ENCODE measurements at places on chromosomes 5 and 9. TPM values are rescaled to one million over a fixed set of nuclear protein-coding genes. Genes with fewer than 3 reads are reported as not detected.

DNA sequence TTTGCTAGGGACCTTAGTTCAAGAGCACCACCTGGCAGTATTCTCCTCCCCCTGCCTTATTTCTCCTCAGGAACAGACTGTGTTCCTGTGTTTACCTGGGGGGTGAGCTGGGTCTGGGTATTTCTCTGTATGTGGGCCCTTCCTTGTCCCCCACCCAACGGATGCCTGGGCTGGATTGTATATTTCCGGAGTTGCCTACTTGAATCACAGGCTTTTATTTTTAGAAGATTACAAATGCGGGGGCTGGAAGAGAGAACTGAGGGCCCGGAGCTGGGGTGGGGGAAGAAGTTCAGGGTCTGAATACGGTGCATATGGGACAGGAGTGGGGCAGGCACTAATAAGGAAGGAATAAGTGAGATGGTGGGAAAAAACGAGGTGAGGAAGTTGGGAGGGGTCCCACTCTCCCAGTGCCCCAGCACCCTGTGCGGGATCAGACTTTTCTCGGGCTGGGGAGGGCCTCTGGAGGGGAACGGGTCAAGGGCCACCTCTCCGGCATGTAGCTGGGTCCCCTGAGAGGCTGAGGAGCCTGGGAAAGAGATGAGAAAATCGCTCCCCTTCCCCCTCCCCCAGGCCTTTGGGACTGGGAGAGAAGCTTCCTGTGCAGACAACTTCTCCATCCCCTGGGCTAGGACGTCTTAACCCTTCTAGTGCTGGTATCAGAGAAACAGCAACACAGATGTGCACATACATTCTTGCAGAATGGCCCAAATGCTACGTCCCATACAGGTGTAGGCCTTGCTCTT, 42.1 kb downstream of the PCDH1 start:
- peaks cover 21% of the 10 kb centered on the region for H3K4me1 ChIP-seq
- no peaks in the 10 kb centered on the region for H3K36me3 ChIP-seq
- no peaks in the 10 kb centered on the region for H3K27me3 ChIP-seq

GRCh38 chr9:127170652-127171051, 48.2 kb upstream of the ANGPTL2 start:
- no peaks in the 10 kb centered on the region for H3K27me3 ChIP-seq
- H3K36me3 ChIP-seq: no peaks in the 10 kb centered on the region
- no peaks in the 10 kb centered on the region for H3K4me1 ChIP-seq
- no peak overlapping the region for H3K4me3 ChIP-seq
- no peak overlapping the region for H3K27ac ChIP-seq

The CSNK1A1 gene
- total RNA-seq: 262 TPM

The INSL4 gene
- total RNA-seq: not detected

The LECT2 gene
- not detected for total RNA-seq

The MEIKIN gene
- total RNA-seq: not detected

GRCh38 chr5:138665261-138665660, 88.0 kb upstream of the CTNNA1 start:
- no peak overlapping the region for H3K27ac ChIP-seq
- no peak overlapping the region for H3K4me3 ChIP-seq

DNA sequence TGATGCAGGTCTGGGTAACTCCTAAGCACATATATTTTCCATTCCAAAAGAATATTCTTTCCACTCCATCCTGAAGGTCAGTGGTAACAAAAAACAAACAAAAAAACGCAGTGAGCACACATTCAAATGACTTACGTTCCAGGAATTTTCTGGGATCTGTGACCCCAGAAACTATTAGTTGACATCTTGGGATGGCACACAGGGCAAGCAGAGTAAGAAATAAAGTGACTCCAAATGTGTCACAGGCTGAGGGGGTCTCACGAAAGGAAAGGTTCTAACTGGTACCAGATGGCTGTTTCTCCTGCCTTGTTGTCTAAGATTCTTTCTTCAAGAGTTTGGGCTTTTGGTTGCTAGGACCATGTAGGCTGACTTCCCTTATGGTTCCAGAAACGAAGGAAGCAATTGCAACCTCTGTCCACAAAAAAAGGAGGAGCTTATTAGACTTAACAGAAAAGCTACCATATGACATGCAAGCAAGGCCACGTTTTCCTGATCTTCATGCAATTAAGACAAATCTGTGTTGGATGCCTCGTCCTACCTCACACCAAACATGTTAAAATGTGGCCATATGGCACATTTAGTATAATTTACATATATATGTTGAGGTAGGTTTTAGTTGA, 32.7 kb downstream of the PTGS1 start:
- no peak for DNase-seq
- H3K27me3 ChIP-seq: no peaks in the 10 kb centered on the region
- H3K36me3 ChIP-seq: no peaks in the 10 kb centered on the region
- H3K4me1 ChIP-seq: no peaks in the 10 kb centered on the region
- no peak overlapping the region for H3K4me3 ChIP-seq

The TRIO gene
- total RNA-seq: 219 TPM

The ARID3C gene
- not detected for total RNA-seq

The C5orf58 gene
- not detected for total RNA-seq

DNA sequence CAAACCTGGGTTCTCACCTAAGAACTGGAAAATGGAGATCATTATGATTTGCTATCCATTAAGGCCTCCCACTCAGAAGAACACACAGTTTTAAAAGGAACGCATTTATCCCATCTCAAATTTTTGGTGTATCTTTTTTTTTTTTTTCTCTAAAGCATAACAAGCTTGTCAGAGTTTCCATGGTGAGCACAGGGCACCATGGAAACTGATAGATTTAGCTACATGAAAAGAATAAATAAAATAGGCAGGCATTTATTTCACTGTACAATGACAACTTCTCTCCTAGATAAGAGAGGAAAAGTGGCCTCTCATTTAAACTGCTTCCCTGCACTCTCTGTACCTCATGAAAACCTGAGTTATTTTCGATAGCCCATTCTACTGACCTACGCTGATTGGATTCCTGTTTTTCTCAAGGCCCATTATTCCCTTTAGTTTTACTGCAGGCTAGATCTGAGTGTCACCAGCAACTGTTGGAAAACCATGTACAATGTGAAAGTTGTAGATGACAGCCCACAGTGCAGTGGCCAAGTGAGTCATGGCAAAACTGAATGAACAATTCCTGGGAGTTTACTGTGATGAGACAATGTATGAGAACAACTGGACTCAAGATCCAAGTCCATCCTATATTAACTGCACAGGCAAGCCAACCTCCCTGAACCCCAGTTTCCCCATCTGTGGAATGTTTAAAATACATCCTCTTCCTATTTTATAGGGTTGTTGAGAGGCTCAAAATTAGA, 4.3 kb upstream of the GDA start:
- H3K27me3 ChIP-seq: no peaks in the 10 kb centered on the region
- H3K4me1 ChIP-seq: peaks cover 6% of the 10 kb centered on the region
- H3K36me3 ChIP-seq: no peaks in the 10 kb centered on the region

The CAMK4 gene
- 6.6 TPM for total RNA-seq

- no peaks in the 10 kb centered on the region for H3K36me3 ChIP-seq
- H3K4me1 ChIP-seq: peaks cover 6% of the 10 kb centered on the region
- no peak overlapping the region for H3K27ac ChIP-seq
- H3K4me3 ChIP-seq: no peak overlapping the region
- no peak for DNase-seq
These were observed 27.5 kb downstream of the ADRB2 start for GRCh38 chr5:148853868-148854267.

DNA sequence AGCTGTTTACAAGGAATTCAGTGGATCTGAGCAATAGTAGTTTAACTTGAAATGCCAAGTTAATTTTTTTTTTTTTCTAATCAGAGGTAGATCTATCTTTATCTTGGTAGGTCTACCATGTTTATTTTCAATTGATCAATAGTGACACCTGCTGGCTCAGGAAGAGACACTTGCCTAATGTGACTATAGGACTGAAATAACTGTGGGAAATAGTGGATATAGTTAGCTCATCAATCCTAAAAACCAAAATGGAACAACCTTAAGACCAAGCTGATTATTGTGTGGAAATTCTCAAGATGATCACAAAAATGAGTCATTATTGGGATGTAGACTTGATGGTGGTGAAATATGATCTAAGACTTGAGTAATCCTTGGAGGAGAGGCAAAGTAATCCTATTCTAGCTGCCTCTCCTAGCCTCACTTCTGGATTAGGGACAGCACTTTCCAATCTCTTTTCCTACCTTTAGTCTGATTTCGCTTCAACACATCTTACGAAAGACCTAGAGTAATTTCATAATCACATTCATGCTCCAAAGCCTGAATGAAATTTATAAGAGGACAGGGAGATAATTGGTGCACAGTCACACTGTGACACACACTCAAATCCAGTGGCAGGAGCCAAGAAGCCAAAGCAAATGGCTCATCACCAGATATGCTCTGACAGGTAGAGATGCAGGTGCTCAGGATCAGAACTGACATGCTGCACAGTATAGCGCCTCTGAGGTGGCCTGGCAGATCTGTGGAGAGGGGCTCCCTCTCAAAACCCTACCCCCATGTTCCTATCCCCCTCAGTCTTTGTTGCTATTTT, 156.3 kb downstream of the HMHB1 start:
- H3K36me3 ChIP-seq: no peaks in the 10 kb centered on the region
- H3K27me3 ChIP-seq: no peaks in the 10 kb centered on the region
- H3K27ac ChIP-seq: no peak overlapping the region
- no peak overlapping the region for H3K4me3 ChIP-seq
- no peaks in the 10 kb centered on the region for H3K4me1 ChIP-seq
- DNase-seq: no peak

DNA sequence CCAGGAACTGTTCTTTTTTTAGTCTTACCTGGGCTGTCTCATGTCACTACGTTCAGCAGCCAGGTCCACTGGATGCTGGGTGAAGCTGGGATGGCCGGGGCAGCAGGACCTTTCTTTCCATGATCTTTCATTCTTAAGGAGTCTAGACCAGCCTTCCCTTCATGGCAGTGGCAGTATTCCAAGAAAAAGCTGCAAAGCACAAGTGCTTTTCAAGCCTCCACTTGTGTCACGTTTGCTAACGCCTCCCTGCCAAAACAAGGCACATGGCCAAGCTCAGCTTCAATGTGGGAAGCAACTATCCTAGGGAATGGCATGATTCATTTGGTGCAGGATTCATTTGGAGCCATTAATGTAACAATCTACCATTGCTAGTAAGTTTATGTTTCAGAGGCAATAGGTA, 94.8 kb downstream of the RCL1 start:
- peak overlapping the region; percentile 71 for H3K27ac ChIP-seq
- no peak overlapping the region for H3K4me3 ChIP-seq
- DNase-seq: peak; percentile 28
- no peaks in the 10 kb centered on the region for H3K27me3 ChIP-seq

DNA sequence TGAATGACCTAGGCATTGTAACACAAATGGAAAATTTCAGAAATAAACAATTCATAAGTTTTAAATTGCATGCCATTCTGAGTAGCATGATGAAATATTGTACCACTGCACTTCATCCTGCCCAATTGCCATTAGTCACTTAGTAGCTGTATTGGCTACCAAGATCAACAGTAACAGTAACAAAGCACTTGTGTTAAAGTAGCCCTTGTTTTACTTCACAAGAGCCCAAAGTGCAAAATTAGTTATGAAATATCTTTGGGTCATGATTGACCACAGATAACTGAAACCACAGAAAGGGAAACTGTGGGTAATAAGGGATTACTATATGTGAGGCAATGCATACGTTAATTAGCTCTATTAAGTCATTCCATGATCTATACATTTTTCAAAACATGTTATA, 33.3 kb upstream of the RORB start:
- no peaks in the 10 kb centered on the region for H3K36me3 ChIP-seq
- H3K4me3 ChIP-seq: no peak overlapping the region
- no peak for DNase-seq
- H3K27ac ChIP-seq: no peak overlapping the region
- H3K4me1 ChIP-seq: no peaks in the 10 kb centered on the region
- H3K27me3 ChIP-seq: no peaks in the 10 kb centered on the region

The TAF11L5 gene
- not detected for total RNA-seq

GRCh38 chr9:99478469-99479027, 256.5 kb downstream of the SEC61B start:
- DNase-seq: no peak
- no peak overlapping the region for H3K27ac ChIP-seq
- no peaks in the 10 kb centered on the region for H3K36me3 ChIP-seq
- no peak overlapping the region for H3K4me3 ChIP-seq

The GFPT2 gene
- total RNA-seq: 32.1 TPM

The GPR150 gene
- 1.1 TPM for total RNA-seq

DNA sequence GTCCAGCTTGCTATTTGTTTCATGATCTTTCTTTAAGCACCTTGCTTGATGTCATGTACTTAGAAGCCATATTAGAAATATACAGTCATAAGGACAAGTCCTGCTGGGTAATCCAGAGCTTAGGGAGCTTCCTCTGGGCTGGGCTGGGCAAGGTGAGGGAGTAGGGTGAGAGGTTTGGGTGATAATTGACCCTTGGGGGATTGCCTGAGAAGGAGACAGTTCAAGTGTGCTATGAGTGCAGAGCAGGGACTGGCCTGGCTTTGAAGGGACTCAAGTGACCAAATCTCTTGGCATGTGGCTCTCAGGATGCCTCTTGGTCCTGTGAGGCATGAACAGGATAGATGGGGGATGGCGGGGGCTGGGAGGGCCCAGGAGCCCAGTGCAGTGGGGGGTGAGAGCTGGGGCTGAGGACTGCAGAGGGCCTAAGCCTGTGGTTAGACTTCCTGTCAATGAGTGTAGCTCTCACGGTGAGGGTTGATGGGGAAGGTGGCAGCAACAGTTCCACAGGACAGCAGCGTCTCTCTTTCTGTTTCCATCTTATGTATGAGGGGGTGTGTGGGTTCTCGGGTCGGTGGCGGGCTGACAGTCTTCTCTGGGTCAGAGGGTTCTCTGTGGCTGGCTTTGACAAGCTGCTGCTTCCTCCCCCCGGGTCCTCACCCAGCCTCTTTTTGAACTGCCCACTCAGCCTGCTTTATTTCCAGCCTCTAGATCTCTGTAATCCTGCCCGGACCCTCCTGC, 53.5 kb downstream of the RGS3 start:
- peak overlapping the region; percentile 22 for H3K27ac ChIP-seq
- peaks cover 30% of the 10 kb centered on the region for H3K4me1 ChIP-seq
- peaks cover 13% of the 10 kb centered on the region for H3K36me3 ChIP-seq
- no peak overlapping the region for H3K4me3 ChIP-seq

The RANBP3L gene
- total RNA-seq: 25.5 TPM

DNA sequence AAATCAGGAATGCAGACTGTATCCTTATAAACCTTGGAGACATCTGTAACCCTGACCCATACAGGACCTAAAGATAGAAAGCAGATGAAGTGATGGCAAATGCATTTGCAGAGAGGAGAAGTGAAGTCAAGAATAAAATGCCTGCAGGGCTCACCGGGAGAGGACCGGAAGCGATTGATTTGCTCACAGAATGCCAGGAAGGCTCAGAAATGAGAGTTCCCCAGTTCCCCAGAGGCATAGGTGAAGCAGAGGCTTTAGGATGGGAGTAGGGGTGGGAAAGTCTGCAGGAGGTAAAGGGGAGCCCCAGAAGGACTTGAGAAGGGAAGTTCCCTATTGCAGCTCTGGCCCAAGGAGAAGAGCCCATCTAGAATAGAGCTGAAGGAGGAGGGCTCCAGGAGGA, 63.9 kb upstream of the TNFAIP8 start:
- H3K36me3 ChIP-seq: no peaks in the 10 kb centered on the region
- H3K27ac ChIP-seq: peak overlapping the region; percentile 55
- no peak for DNase-seq
- no peaks in the 10 kb centered on the region for H3K27me3 ChIP-seq
- peak overlapping the region; percentile 57 for H3K4me3 ChIP-seq
- H3K4me1 ChIP-seq: peaks cover 53% of the 10 kb centered on the region

The SPINK4 gene
- not detected for total RNA-seq

The TEK gene
- total RNA-seq: 8.4 TPM

All from thoracic aorta (tissue), 2 donors.